ENCODE measurements at places on chromosomes 4 and X. TPM values are rescaled to one million over a fixed set of nuclear protein-coding genes. Genes with fewer than 3 reads are reported as not detected.

Gene RENBP
- 8.6 TPM for total RNA-seq

Gene ASB12
- total RNA-seq, result 4.1 TPM

Gene HTRA3
- total RNA-seq, result 50.8 TPM

Gene CTAG1B
- not detected for total RNA-seq

Gene EFHC2
- total RNA-seq, result 4.3 TPM

GRCh38 chrX:97685753-97686152, 802.0 kb downstream of the RPA4 start:
- DNase-seq, result no peak

- no peak for DNase-seq
Observed at GRCh38 chr4:72319601-72320021, 249.4 kb downstream of the ADAMTS3 start.

GRCh38 chr4:11232015-11232414, 196.7 kb downstream of the HS3ST1 start:
- DNase-seq, result no peak

DNA sequence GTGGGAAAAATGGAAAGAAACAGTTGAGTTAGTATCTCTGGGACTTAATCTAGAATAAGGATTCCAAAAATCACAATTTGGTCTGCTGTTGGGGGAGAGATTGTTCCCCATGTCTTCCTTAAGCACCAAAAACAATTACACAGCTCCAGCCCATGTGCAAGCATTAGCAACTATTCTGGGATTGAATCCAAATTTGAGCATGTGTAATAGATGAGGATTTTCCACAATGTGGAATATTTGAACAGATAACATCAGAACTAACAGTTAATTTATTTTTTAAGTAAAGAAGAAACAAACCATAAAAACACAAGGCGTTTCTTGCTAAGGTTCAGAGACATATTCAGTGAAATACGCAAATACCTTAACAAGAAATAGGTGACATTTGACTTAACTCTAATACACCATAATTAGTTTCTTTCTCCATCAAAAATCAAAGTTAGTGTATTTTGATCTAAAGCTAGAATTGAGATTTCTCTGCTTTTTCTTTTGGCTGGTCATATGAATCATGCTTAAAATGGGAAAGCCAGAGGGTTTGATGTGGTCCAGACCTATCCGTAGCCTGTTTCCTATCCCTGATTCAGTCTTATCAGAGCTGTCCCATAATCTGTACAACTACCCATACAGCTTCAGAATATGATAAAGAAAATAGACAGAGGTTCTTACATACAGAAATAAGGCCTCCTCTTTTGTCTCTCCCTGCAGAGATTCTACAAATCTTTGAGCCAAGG, 413.4 kb downstream of the PACRGL start:
- no peak for DNase-seq

DNA sequence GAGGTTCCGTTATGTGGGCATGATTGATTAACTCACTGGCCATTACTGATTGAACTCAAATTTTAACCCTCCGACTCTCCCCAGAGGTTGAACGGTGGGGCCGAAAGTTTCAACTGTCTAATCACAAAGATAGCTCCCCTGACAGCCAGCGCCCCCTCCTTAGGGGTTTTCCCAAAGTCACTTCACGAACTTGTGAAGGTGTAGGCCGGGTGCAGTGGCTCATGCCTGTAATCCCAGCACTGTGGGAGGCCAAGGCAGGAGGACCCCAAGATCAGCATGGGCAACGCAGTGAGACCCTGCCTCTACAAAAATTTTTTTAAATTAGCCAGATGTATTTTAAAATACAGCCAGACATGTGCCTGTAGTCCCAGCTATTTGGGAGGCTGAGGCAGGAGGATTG, 39.8 kb upstream of the RBM47 start:
- no peak for DNase-seq

- no peak for DNase-seq
Observed at GRCh38 chr4:4317496-4318232, 27.6 kb downstream of the ZBTB49 start.

- DNase-seq, result no peak
Observed at GRCh38 chrX:38618180-38618579, 56.8 kb downstream of the TSPAN7 start.

DNA sequence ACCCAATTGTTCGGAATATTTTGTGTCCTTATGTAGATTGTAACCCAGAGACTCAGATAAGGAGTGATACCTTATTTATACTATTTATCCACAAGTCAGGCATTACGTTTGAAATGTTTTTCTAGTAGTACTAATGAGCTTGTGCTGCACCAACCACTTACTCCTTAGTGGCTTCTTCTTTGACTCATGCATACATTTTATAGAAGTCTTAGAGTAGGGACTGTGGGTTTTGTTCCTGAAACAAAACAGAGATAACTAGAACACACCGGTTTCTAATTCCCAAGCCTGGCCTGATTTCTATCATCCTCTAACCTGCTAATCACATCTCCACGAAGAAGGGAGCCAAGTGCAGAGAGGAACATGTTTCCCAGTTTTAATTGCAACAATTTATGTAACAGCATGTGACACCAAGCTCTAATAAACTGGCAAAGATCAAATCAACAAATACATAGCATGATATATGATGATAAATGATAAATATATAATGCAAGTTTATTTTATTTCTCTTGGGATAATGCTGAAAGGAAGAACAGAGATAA, 32.3 kb downstream of the MGARP start:
- DNase-seq, result no peak
